ENCODE measurements at places on chromosomes 13 and 19.

GRCh38 chr13:73225990-73226389 lies 167.2 kb downstream of the KLF5 start:
- DNase-seq, result no peak

- DNase-seq, result peak; percentile 11
Measured at GRCh38 chr13:51435002-51435578, 17.7 kb downstream of the INTS6 start.

GRCh38 chr19:49301165-49301865 lies 23.7 kb downstream of the SLC6A16 start:
- DNase-seq, result peak; percentile 74

- no peak for DNase-seq
Measured at GRCh38 chr19:494171-495080, 1.9 kb upstream of the MADCAM1 start.

DNA sequence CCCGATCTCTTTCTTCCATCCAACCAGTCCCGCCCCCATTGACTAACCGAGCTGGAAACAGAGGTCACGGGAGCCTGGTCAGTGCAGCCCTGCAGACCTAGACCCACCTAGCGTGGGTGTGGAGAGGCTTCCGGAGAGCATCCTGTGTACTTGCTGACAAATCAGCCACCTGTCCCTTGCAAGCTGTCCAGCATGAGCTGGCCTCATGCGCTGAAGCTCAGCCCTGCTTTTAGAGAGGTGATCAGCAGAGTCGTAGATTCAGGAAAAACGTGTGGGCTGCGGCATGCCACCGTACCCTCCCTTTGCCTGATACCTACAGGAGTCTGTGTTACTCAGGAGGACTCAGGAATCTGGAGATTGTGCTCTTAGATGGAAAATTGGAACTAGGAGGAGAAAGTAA lies 80.3 kb upstream of the UQCRFS1 start:
- no peak for DNase-seq

DNA sequence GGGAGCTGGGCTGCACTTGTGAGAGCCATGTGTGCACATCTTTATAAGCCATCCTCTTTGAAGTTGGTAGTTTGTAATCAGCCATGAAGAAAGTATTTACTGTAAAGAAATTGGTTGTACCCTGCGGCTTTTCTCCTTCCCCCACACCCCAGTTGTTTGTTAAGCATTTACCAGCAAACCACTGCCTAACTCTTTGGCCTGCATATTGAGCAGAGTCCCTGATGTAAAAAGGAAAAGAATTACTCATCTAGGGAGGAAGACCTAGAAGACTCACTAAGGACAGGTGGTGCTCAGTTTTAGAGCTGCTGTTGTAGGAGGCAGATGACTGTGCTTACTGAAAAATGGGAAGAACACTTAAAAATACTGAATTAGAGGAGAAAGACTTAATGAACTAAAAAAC lies 245.3 kb downstream of the PCCA start:
- DNase-seq, result no peak

DNA sequence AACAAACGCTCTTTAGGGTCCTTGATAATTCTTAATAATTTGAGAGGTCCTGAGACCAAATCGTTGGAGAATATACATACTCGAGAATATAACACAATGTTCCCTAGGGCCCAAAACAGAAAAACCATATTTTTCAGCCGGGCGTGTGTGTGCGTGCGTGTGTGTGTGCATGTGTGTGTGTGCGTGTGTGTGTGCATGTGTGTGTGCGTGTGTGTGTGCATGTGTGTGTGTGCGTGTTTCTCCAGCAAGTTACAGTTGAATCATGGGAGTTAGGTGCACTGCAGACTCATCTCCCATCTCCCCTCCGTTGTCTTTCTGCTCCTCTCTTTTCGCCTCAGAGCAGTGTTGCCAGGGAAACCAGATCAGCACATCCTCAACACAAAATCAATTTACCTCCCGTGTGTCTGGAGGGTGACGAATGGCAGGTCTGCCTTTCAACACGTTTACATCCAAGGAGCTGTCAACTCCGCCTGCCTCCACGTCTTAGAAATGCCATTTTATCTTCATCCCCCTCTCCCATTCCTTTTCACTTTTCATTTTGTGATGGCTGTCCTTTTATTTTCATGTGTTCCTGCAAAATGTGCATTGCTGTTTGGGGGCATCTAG lies 8.3 kb upstream of the PNMA8B start:
- DNase-seq, result no peak

Data from LoVo (cell line).